Muscle of arm (tissue), 14 donors: ENCODE measurements at places on chromosomes 11 and 22. TPM values are rescaled to one million over a fixed set of nuclear protein-coding genes. Genes with fewer than 3 reads are reported as not detected.

DNA sequence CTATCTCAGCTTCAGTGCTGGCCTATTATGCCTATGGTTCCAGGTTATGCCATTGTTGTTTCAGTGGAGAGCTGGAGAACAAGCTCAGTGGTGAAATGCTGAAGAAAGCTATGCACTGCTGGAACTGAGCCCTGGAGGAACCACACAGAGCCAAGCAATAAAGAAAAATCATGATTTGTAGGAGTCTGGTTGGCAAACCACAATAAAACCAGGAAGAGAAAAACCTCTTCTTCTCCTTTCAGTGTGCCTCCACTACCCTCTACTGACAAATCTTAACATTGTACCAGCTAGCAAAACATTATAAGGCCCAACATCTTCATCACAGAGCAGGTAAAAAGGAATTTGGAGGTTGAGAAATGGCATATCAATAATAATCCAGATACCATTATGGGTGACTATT lies 5.3 kb downstream of the OR51F2 start:
- peak; percentile 1 for DNase-seq

DNA sequence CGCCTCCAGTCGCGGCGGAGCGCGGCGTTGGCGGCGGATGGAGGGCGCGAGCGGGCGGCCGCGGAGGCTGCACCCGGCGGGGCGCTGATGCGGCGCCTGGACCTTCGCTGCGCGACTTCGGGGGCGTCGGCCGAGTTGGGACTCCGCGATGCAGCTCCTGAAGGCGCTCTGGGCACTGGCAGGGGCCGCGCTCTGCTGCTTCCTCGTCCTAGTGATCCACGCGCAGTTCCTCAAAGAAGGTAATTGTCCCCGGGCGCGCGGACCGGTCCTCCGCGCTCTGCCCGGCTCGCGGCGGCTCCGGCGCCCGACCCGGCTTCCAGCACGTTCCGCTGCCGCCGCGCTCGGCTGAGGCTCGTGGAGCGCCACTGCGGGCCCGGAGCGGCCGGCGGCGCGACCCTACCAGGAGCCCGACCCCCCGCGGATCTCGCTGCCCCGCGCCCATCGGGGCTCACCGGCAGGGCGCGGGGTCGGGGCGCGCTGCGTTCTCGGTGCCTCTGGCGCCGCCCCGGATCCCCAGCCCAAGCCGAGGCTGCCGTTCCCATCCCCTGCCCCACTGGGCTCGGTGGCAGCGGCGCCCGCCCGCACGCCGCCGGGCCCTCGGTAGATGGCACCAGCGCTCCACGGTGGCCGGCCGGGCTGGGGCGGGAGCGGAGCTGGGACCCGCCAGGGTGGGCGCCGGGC lies 1251.2 kb downstream of the BRD1 start:
- DNase-seq: no peak

GRCh38 chr11:131099013-131099412 lies 182.7 kb upstream of the SNX19 start:
- no peak for DNase-seq

GRCh38 chr11:63282579-63282978 lies 39.2 kb upstream of the SLC22A25 start:
- no peak for DNase-seq

DNA sequence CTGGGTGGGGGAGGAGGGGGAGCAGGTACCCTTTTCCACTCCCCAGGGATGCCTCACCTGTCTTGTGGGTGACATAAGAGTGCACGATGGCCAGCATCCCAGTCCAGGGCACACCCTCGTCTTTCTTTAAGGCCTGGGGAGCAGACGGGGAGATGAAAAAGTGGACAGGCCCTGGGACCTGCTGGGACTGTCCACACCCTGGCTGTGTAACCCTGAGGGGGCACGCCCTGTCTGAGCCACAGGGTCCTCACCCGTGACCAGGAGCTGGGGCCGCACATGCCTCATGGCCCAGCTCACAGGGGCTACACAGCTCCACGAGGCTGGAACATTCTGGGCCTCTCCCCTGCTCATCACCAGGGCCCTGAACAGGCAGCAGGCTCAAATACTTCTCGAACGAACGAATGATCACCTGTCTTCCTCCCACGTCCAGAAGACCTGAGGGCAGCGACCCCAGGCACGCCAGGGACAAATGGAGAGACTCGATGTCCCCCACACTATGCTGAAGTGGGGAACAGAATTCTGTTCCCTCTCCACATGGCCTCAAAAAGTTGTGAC lies 123.9 kb downstream of the PHF21B start:
- DNase-seq: no peak

GRCh38 chr22:47918276-47918921 lies 1155.9 kb downstream of the TBC1D22A start:
- DNase-seq: no peak

DNA sequence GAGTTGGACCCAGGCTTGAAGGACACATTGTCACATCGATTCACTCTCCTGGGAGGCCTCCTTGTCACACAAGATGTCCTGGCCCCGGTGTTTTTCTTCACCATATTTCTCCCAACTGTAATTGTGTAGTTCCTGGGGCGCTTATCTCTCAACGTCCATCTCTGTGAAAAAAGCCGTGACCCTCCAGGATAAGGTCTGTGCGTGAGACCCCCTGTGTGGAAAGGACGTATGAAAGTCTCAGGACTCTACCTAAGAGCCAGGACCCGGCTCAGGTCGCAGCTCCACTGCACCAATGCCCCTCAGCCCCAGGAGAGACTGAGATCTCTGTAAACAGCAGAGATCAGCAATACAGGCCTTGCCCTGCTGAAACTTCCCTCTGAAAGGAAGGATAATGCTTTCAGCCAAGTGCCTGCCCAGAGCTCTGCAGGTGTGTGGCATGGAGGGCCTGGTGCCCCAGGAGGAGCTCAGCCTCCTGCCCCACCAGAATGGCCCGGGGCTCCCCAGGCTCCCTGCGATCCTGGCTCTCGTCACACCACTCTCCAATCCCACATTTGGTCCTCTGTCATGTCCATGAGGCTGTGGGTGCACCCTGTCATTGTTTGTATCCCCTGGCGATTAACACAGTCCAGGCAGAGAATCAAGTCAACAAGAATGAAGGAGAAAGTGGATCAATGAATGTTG lies 119.2 kb upstream of the TMEM45B start:
- DNase-seq: no peak

- peak; percentile 7 for DNase-seq
These were observed 64.5 kb upstream of the PHOX2A start for GRCh38 chr11:72308226-72309073.

GRCh38 chr11:34223021-34223813 lies 117.8 kb downstream of the NAT10 start:
- peak; percentile 50 for DNase-seq

- DNase-seq: peak; percentile 53
These were observed 86.8 kb downstream of the GALNT18 start for GRCh38 chr11:11534981-11535380.

DNA sequence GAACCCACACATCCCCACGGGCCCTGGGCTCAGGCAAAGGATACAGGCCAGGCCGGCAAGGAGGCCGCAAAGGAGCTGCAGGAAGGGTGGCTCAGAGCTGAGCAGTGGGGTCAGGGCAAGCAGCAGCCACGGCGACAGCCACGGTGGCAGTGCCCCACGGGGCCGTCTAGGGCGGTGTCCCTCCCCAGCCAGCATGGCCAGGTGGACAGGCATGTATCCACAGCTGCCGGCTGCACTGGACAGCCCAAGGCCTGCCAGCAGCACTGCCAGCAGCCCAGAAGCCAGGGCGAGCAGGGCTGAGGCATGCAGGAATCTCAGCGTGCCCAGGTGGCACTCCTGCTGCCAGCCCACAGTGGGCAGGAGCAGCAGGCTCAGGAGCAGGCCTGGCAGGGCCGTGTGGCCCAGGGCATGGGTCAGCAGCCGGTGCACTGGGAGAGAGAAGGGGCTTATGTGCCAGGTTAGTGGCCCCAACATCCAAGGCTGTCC lies 3.9 kb downstream of the RHBDD3 start:
- no peak for DNase-seq

Gene RAG1
- polyA plus RNA-seq: 7.3 TPM

Gene ENTHD1
- not detected for polyA plus RNA-seq

Gene C11orf97
- polyA plus RNA-seq: not detected

Gene UBQLN3
- polyA plus RNA-seq: not detected

Gene NXPE4
- polyA plus RNA-seq: not detected

Gene UCP3
- polyA plus RNA-seq: 9.3 TPM
